ENCODE measurements at places on chromosomes 5 and 9.

- DNase-seq, result no peak
Observed at GRCh38 chr9:124657516-124657915, 113.6 kb downstream of the NR6A1 start.

- DNase-seq, result no peak
Observed at GRCh38 chr9:136243631-136244030, 2.0 kb downstream of the QSOX2 start.

GRCh38 chr9:87880116-87880515 is 2.6 kb upstream of the SPATA31E1 start:
- DNase-seq, result no peak

DNA sequence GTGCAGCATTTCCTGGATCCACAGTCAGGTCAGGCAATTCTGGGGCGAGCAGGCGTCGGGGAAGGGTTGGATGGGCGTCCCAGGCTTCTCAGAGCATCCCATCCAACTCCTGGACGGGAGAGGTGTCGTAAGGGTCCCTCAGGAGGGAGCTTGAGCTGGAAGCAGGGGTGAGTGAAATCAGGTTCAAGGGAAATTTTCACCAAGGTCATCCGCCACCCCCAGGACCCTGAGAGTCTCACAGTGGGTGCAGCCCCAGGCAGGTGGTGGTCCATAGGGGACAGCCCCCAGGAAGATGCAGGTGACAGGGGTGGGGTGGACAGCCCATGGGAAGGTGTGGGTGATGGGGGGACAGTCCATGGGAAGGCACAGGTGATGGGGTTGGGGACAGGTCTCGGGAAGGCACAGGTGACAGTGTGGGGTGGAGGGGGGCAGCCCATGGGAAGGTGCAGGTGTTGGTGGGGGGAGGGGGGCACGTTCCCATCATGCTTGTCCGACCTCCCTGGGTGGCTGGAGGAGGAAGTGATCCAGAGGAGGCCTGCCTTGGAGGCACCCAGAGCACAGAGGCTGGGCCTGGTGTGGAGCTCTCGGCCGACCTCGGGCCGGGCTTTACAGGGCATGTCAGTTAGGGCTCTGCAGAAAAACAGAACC is 48.9 kb downstream of the AHRR start:
- no peak for DNase-seq

- no peak for DNase-seq
Observed at GRCh38 chr5:8944005-8944404, 601.9 kb downstream of the SEMA5A start.
